ENCODE measurements at places on chromosomes 12 and 14. TPM values are rescaled to one million over a fixed set of nuclear protein-coding genes. Genes with fewer than 3 reads are reported as not detected.
A peak's percentile ranks its signal among the peaks of the same experiment; 100 is the strongest.

HOXC9 gene
- not detected for total RNA-seq

LMO3 gene
- 126 TPM for total RNA-seq

GPRC5D gene
- total RNA-seq: not detected

DNA sequence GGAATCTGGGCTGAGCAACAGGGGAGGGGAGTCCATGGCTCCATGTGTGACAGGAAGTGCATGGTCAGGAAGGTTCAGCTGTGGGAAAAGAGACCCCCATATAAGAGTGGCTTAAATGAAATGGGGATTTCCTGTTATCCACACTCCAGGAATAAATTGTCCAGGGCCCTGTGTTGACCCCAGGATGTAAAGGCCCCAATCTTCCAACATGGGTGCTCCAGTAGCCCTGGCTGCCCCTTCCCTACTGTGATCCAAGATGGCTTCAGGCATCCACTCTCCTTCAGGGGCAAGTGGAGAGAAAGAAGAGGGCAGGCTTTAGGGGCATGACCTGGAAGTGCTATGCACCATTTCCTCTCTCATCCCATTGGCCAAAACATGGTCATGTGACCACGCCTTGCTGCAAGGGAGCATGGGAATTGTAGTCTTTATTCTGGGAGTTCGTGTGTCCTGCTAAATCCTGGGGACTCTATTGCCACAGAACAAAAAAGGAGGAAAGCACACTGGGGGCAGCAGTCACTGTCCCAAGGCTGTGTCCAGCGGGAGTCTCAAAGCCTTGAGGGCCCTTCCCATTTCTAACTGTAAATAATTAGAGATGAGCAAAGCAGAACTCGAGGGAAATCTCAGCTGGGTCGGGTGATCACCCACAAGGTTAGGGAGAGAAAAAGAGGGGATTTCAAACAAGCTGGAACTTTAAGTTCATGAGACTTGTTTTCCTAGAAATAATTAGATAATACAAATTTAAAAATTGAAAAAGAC is 289.2 kb downstream of the ADGRD1 start:
- no peak overlapping the region for H3K4me3 ChIP-seq
- peaks cover 16% of the 10 kb centered on the region for H3K27me3 ChIP-seq
- no peaks in the 10 kb centered on the region for H3K4me1 ChIP-seq
- no peak overlapping the region for H3K27ac ChIP-seq

PRB2 gene
- total RNA-seq: not detected

GRCh38 chr12:80598004-80598606 is 109.3 kb upstream of the MYF6 start:
- DNase-seq: no peak
- no peaks in the 10 kb centered on the region for H3K27me3 ChIP-seq
- H3K4me3 ChIP-seq: no peak overlapping the region
- H3K27ac ChIP-seq: no peak overlapping the region

TAS2R42 gene
- not detected for total RNA-seq

DNA sequence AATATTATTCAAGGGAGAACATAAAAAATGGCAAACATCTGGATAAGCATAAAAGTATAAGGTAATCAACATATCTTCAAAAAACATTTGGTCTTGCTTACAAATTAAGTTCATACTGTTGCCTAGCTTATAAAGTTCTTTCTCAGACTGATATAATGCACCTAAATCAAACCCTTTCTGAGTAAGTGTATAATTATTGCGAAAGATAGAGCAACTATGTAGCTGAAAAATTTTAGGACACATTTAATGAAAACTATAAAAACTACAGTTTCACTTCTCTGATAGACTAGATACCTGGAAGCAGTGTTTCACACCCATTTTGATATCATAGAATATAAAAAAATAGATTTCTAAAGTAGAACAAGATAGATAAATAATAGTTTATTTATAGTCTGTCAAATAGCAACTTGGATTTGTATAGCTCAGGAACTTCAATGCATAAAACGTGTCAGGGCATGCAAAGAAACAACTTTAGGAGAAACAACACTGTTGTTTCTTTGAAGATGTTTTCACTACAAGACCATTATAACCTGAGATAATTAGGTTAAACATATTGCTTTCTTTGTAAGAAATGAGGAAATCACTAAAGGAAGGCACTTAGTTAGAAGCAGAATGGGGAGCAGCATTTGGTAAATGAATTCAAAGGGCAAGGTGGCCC is 7.6 kb downstream of the CLECL1 start:
- H3K36me3 ChIP-seq: no peaks in the 10 kb centered on the region
- no peaks in the 10 kb centered on the region for H3K4me1 ChIP-seq
- H3K4me3 ChIP-seq: no peak overlapping the region
- H3K27ac ChIP-seq: no peak overlapping the region

ARHGAP9 gene
- 6.0 TPM for total RNA-seq

- H3K27ac ChIP-seq: no peak overlapping the region
- no peaks in the 10 kb centered on the region for H3K27me3 ChIP-seq
- no peaks in the 10 kb centered on the region for H3K36me3 ChIP-seq
- peaks cover 9% of the 10 kb centered on the region for H3K4me1 ChIP-seq
- no peak overlapping the region for H3K4me3 ChIP-seq
- DNase-seq: no peak
Observed at GRCh38 chr12:64025174-64025958, 180.9 kb downstream of the SRGAP1 start.

FOXN4 gene
- total RNA-seq: not detected

GRCh38 chr12:15752785-15753184 is 36.4 kb downstream of the EPS8 start:
- H3K27ac ChIP-seq: no peak overlapping the region
- H3K4me1 ChIP-seq: no peaks in the 10 kb centered on the region
- no peak for DNase-seq
- H3K4me3 ChIP-seq: no peak overlapping the region
- no peaks in the 10 kb centered on the region for H3K27me3 ChIP-seq

NXPH4 gene
- total RNA-seq: not detected

DNA sequence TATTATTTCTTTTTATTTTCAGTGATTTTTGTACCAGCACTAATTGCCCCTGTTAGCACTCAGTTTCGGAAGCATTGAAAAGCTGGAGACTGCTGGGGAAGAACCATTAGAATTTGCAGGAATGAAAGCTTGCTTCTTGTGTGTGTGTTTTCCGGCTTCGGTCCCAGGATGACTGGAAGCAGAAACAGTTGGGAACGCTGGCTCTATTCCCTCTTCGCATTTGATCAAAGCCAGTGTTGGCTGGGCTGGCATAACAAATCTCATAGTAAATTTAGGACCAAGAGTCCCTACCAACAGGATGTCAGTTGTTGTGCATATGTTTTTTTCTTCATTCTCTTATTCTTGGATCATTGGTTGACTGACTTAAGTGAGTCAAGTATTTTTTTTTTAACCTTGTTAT is 53.6 kb upstream of the TRAF3 start:
- no peaks in the 10 kb centered on the region for H3K4me1 ChIP-seq
- no peak overlapping the region for H3K27ac ChIP-seq
- peaks cover 85% of the 10 kb centered on the region for H3K36me3 ChIP-seq
- DNase-seq: peak; percentile 37

GRCh38 chr14:24925771-24926374 is 124.1 kb downstream of the STXBP6 start:
- no peak overlapping the region for H3K4me3 ChIP-seq
- no peaks in the 10 kb centered on the region for H3K36me3 ChIP-seq
- H3K27me3 ChIP-seq: no peaks in the 10 kb centered on the region
- DNase-seq: no peak

Data from esophagus muscularis mucosa (tissue), 4 donors.